K562 (cell line): ENCODE measurements at places on chromosomes 5 and 9. TPM values are rescaled to one million over a fixed set of nuclear protein-coding genes. Genes with fewer than 3 reads are reported as not detected.

DNA sequence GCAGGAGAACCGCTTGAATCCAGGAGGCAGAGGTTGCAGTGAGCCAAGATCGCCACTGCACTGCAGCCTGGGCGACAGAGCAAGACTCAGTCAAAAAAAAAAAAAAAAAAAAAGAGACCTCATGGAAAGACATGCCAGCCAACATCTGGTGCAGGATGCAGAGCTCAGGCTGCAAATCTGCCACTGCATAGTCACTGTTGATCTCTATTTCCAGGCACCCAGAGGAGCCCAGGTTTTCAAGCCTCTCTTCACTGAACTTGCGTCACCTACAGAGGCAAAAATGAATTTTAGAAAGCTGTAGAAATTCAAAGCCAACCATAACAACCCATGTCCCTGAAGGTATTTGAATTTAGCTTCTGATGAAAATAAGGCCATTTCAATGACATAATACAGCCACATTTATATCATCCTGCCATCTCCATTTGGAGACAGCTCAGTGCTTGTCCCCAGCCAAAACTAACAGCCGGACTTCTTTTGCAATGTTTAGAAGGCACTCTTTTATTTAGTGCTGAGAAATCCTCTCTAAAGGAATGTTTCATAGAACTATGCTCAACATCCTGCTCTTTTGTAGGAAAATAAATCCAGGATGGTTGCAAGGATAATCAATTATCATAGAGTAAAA is 113.3 kb downstream of the SNX18 start:
- no peak for DNase-seq
- no peak overlapping the region for H3K4me3 ChIP-seq
- no peak overlapping the region for H3K27ac ChIP-seq
- no peaks in the 10 kb centered on the region for H3K36me3 ChIP-seq
- no peaks in the 10 kb centered on the region for H3K4me1 ChIP-seq

Gene BAG1
- polyA plus RNA-seq: 103 and 120 TPM in 2 replicates

GRCh38 chr5:66118304-66118703 is 25.8 kb upstream of the SREK1 start:
- H3K36me3 ChIP-seq: no peaks in the 10 kb centered on the region
- H3K4me1 ChIP-seq: no peaks in the 10 kb centered on the region
- no peak overlapping the region for H3K4me3 ChIP-seq
- no peak for DNase-seq
- H3K27ac ChIP-seq: no peak overlapping the region
- H3K27me3 ChIP-seq: no peaks in the 10 kb centered on the region

DNA sequence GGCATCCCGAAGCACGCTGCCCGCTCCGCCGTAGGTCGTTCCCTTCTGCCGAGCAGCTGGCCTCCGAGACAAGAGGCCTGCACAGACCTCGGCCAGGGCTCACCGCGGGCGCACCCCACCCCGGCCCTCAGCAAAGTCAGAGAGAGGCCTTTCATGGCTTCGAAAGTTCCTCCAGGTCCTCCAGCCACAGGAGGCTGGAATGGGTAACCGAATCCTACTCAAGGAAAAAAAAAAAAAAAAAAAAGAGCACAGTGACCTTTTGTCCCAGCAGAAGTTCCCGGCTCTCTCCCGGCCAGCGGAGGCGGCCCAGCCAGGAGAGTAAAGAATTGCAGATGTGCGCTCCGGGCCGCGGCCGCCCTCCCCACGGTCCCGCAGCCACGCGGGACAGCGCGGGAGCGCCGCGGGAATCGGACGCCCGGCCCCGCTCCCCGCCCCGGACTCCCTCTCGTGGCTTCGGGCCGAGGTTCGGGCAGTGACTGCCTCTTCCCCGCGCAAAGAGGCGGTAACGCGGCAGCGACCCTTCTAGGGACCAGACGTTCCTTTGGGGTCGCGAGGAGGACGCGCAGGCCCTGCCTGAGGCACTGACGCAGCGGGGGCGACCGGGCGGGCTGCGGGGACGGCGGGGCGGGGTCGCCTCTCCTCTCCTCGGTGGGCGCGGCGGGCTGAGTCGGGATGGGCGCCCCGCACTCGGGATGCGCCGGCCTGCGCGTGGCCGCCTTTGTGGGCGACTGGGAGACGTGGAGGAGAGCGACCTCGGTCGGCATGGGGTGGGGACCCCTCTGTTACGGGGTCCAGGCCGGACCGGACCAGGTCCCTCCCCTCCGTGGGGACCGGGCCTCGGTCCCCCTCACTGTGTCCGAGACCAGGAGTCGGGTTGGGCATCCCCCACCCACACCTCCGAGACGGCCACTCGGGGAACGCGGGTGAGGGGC is 754 bp downstream of the GFPT2 start:
- no peak overlapping the region for H3K27ac ChIP-seq
- peak overlapping the region; percentile 36; the same call in 1 of the 2 replicates for H3K4me3 ChIP-seq
- no peaks in the 10 kb centered on the region for H3K36me3 ChIP-seq
- no peak for DNase-seq

Gene SLC27A6
- polyA plus RNA-seq: 1.0 and 1.1 TPM in 2 replicates

- peaks cover 15% of the 10 kb centered on the region; the same call in 2 of the 3 replicates for H3K27me3 ChIP-seq
- peak overlapping the region; percentile 12; the same call in 1 of the 2 replicates for H3K4me3 ChIP-seq
- H3K4me1 ChIP-seq: peaks cover 50% of the 10 kb centered on the region
- no peaks in the 10 kb centered on the region for H3K36me3 ChIP-seq
- H3K27ac ChIP-seq: no peak overlapping the region
Observed at GRCh38 chr5:139747583-139748504, 47.8 kb upstream of the PSD2 start.
